ENCODE measurements at places on chromosomes 5 and 9.

GRCh38 chr5:86623785-86624483 lies 6.2 kb downstream of the COX7C start:
- DNase-seq: no peak

DNA sequence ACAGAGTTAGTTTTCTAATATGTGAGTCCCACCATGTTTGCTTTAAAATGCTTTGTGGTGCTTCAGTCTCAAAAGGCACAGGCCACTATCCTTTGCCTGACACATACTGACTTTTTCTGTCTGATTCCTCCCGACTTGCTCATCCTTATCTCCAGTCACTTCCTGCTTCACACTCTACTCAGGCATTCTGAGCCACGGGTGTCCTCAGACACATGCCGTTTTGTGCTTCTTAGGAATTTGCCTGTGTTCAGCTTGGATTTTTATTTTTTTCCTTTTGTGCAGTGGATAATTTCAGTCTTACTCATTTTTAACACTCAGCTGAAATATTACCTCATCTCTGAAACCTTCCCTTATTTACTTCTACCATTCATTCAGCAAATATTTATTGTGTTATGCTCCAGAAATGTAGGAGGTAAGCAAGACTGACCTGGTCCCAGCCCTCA lies 54.1 kb downstream of the MAN2A1 start:
- DNase-seq: no peak

GRCh38 chr9:18352711-18353110 lies 121.2 kb upstream of the ADAMTSL1 start:
- DNase-seq: no peak

- no peak for DNase-seq
Measured at GRCh38 chr5:179217356-179217755, 127.9 kb downstream of the ADAMTS2 start.

Measured in activated CD4-positive, alpha-beta T cell treated with anti-CD3 and anti-CD28 coated beads, Interleukin-2, amount 10 ng/mL, durations not matched to agents 7 days and 5 days (primary cell).